ENCODE measurements at places on chromosomes 7 and 10. TPM values are rescaled to one million over a fixed set of nuclear protein-coding genes. Genes with fewer than 3 reads are reported as not detected.
A peak's percentile ranks its signal among the peaks of the same experiment; 100 is the strongest.

The PVRIG gene
- 3.2 TPM for total RNA-seq

- no peaks in the 10 kb centered on the region for H3K36me3 ChIP-seq
- no peak overlapping the region for H3K27ac ChIP-seq
- H3K27me3 ChIP-seq: no peaks in the 10 kb centered on the region
- no peak for DNase-seq
Observed at GRCh38 chr7:83394776-83395175, 232.1 kb upstream of the PCLO start.

GRCh38 chr7:100545360-100546128 is 6.5 kb downstream of the AGFG2 start:
- peak overlapping the region; percentile 92 for H3K27ac ChIP-seq
- H3K27me3 ChIP-seq: no peaks in the 10 kb centered on the region
- H3K36me3 ChIP-seq: no peaks in the 10 kb centered on the region
- peaks cover 40% of the 10 kb centered on the region for H3K4me1 ChIP-seq
- no peak for DNase-seq

DNA sequence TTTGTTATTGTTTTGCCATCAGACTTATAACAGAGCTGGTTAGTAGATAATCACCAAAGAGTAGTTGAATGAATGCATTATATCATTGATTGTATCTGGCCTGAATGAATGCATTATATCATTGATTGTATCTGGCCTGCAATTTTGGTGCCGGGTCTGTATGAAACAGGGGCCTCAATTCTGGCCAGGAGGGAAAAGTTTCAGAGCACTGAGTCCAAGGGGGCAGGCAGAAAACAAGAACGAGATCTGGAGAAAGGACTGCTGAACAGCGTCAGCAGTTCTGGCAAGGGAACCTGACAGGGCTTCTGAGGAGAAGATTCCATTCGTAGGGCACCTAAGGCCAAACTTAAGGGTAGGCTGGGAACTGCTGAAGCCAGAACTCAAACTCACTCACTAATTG is 128.0 kb downstream of the SEMA3C start:
- no peak for DNase-seq
- no peaks in the 10 kb centered on the region for H3K4me1 ChIP-seq
- H3K27ac ChIP-seq: no peak overlapping the region
- no peaks in the 10 kb centered on the region for H3K27me3 ChIP-seq

GRCh38 chr10:114618722-114619121 is 39.4 kb downstream of the ABLIM1 start:
- H3K4me3 ChIP-seq: no peak overlapping the region
- no peak overlapping the region for H3K27ac ChIP-seq
- H3K36me3 ChIP-seq: no peaks in the 10 kb centered on the region

- H3K27me3 ChIP-seq: no peaks in the 10 kb centered on the region
- no peak overlapping the region for H3K27ac ChIP-seq
- no peaks in the 10 kb centered on the region for H3K36me3 ChIP-seq
- H3K4me3 ChIP-seq: no peak overlapping the region
- no peak for DNase-seq
Observed at GRCh38 chr7:17968791-17969715, 28.8 kb upstream of the SNX13 start.

DNA sequence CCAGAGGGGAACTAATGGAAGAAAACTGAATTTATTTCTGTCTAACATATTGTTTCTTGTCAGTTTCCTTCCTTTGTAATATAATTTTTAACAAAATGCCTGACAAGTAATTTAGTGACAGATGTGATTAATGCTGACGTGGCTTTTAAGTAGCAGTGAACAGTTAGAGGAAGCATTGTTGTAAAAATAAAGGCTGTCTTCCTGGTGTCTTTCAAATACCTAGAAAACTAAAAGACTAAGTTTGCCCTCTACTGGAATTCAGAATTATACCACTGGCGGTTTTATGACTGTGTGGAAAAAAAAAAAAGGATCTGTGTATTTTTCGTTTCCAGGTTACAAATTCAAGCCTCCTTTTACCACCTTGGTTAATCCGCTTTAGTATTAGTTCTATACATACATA is 217.1 kb upstream of the DPP6 start:
- no peaks in the 10 kb centered on the region for H3K36me3 ChIP-seq
- peak overlapping the region; percentile 25 for H3K4me3 ChIP-seq
- H3K27ac ChIP-seq: peak overlapping the region; percentile 55
- no peaks in the 10 kb centered on the region for H3K27me3 ChIP-seq
- DNase-seq: no peak

- H3K4me1 ChIP-seq: no peaks in the 10 kb centered on the region
- no peaks in the 10 kb centered on the region for H3K36me3 ChIP-seq
- no peak overlapping the region for H3K27ac ChIP-seq
- H3K27me3 ChIP-seq: no peaks in the 10 kb centered on the region
Observed at GRCh38 chr7:110868458-110868857, 222.5 kb upstream of the LRRN3 start.

DNA sequence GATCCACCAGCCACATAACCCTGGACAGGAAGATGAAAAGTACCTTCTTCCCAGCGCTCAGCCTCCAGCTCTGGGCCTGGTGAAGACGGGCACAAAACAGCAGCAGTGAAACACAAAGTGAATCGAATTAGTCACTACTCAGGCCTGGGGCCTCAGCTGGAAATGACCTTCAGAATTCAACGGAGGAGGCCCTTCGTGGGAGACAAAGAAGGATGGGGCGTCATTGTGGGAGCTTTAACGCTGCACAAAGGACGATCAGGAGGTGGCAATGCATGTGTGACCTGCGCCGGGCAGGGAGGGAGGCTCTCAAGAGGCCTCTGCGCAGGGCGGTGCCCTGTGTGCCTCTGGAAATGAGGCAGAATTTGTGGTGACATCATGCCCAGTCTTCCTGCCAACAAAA is 161.9 kb downstream of the DNAJB6 start:
- DNase-seq: no peak
- no peaks in the 10 kb centered on the region for H3K36me3 ChIP-seq
- H3K27ac ChIP-seq: no peak overlapping the region
- no peaks in the 10 kb centered on the region for H3K4me1 ChIP-seq
